Epithelial cell of prostate (primary cell): ENCODE measurements at places on chromosomes 6 and 20.

DNA sequence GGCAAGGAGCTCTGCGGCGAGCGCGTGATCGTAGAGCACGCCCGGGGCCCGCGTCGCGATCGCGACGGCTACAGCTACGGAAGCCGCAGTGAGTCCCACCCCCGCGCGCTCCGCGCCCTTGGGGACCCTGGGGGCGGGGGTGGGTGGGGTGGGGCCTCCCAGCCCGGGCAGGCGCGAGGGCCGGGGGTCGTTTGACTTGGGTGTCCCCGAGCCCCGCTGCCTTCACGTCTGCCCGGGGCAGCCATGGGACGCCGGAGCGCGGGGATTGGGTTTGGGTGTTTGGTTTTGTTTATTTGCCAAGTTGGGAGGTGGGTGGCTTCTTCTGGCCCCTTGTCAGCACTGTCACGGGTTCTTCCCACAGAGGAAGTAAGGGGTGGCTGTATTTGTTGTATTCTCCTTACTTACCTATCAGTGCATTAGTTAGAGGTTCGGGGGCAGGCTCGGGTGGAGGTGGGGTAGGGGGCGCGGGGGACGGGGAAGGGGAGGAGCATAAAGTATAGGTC is 777 bp downstream of the SRSF6 start:
- no peak for DNase-seq

- no peak for DNase-seq
Measured at GRCh38 chr6:80939480-80939879, 813.0 kb downstream of the TENT5A start.

DNA sequence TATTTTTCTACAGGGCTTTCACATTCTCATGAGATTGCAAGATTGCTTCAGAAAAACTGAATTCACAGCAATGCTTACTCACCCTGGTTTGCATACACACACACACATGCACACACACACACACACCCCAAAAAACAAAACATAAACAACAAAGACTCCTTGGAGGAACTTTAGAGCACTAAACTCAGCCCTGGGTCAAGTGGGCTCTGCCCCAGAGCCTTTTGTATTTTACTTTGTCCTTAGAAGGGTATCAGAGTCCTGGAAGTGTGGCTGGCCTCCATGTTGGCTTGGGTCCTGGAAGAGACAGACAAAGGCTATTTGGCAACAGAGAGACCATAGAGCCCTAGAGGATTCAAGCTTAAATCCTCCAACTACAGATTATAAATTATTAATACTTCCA is 8.0 kb upstream of the CST9 start:
- DNase-seq: no peak

DNA sequence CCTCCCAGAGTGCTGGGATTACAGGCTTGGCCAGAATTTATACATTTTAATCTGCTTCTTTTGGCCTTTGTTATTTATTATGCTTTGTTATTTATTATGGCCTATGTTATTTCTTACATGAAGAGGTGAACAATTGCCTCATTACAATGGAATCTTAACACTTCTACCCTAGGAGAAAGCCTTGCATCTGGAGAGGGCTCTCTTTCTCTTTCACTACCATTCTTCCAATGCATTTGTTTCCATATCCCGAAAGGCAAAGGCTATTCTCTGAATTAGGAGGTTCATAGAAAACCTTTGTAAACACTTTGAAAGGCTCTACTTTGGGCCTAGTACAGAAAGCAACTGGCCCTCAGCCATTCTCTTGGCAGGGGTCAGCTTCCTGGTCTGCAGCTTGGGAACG is 19.9 kb upstream of the DEK start:
- no peak for DNase-seq

- no peak for DNase-seq
Measured at GRCh38 chr20:1277529-1278322, 11.6 kb downstream of the SNPH start.

- no peak for DNase-seq
Measured at GRCh38 chr20:16714242-16714641, 15.6 kb upstream of the SNRPB2 start.

GRCh38 chr6:67759001-67759400 is 876.1 kb upstream of the ADGRB3 start:
- DNase-seq: no peak

GRCh38 chr20:48850977-48851299 is 23.1 kb upstream of the PREX1 start:
- DNase-seq: no peak

GRCh38 chr6:80477591-80477990 is 371.1 kb downstream of the BCKDHB start:
- no peak for DNase-seq

GRCh38 chr6:73299151-73299971 is 36.4 kb upstream of the KHDC1 start:
- no peak for DNase-seq
